ENCODE measurements at places on chromosomes 5 and 9.

DNA sequence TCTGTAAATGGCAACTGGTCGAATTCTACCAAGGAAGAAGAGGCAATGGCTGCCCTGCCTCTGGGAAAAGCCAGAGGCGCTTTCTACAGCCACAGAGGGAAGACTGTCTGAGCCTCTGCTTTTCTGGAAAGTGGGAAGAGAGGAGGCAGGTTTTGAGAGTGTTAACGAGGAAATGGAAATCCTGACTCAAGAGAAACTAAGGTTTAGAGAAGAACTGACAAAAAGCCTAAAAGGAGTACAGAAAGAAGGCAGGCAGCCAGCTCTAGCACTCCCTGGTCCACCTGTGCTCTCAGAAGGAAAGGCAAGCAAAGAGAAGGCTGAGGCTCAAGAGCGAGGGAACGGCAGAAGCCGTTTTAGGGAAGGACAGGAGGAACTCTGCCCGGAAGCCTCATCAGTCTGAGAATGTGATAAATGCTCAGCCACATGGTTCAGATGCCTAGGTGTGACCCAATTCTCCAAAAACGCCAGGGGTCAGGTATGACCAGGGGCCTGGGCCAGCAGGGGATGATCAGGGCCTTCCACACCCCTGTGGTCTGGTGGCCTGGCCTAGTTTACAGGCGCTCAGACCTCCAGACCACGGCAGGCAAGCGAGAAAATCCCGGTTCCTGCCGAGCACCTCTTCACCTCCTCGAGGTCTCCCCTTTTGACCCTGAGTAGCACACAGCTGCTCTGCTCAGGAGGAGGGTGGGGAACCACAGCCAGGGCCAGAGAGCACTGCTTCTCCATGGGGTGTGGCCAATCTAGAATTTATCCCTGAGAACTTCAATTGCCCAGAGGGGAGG is 79.9 kb upstream of the FBXW11 start:
- peaks cover 40% of the 10 kb centered on the region for H3K36me3 ChIP-seq
- peaks cover 3% of the 10 kb centered on the region for H3K27me3 ChIP-seq
- H3K27ac ChIP-seq, result no peak overlapping the region
- H3K4me3 ChIP-seq, result no peak overlapping the region
- DNase-seq, result no peak
- no peaks in the 10 kb centered on the region for H3K4me1 ChIP-seq

- no peak overlapping the region for H3K27ac ChIP-seq
- no peak overlapping the region for H3K4me3 ChIP-seq
- no peak for DNase-seq
- H3K27me3 ChIP-seq, result no peaks in the 10 kb centered on the region
Observed at GRCh38 chr9:119924736-119925135, 555.5 kb upstream of the BRINP1 start.

DNA sequence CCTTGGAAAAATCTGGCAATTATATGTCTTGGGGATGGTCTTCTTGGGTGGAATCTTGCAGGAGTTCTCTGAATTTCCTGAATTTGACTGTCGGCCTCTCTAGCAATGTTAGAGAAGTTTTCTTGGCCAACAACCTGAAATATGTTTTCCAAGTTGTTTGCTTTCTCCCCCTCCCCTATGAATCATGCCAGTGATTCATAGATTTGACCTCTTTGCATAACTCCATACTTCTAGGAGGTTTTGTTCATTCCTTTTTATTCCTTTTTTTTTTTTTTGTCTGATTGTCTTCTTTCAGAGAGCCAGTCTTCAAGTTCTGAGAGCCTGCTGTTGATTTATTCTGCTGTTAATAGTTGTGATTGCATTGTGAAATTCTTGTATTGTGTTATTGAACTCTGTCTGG is 56.7 kb upstream of the SLC44A1 start:
- no peaks in the 10 kb centered on the region for H3K36me3 ChIP-seq
- peak; percentile 62 for DNase-seq
- no peak overlapping the region for H3K27ac ChIP-seq
- no peaks in the 10 kb centered on the region for H3K27me3 ChIP-seq
- peaks cover 18% of the 10 kb centered on the region for H3K4me1 ChIP-seq

DNA sequence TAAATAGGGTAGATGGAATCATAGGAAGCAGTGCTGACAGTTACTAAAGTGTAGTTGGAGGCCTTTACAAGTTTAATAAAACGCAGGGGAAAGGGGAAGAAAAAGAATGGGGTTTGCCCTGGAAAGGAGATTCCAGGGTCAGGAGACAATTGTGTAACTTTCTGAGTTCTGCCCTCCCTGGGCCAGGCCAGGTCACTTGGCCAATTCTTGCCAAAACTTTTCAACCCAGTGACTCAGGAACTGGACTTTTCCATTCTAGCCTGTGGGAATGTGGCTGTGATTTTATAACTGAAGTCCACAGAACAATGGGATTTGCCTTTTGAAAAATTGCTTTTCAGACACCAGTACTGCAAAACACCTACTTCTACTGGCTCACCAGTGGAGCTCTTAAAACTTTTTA is 289.8 kb upstream of the ANKRD55 start:
- no peak overlapping the region for H3K4me3 ChIP-seq
- H3K27ac ChIP-seq, result no peak overlapping the region
- no peaks in the 10 kb centered on the region for H3K4me1 ChIP-seq
- H3K36me3 ChIP-seq, result no peaks in the 10 kb centered on the region
- DNase-seq, result no peak

DNA sequence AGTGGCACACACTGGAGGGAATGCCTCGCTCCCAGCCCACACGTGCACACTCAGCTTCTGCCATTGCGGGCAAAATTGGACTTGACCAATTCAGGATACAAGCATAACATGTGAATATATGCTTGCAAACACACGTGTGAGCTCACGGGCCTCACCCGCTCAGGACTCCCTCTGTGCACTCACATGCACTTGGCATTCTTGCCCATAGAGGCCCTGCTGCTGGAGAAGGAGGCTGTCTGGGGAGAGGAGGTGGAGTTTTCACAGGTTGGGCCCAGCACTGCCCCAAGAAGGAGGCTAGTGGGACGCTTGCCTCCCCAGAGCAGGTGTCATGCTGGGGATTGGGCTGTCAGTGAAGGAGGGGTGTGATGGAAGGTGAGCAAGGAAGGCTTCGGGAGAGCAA is 1.7 kb downstream of the MYMK start:
- H3K27ac ChIP-seq, result no peak overlapping the region
- H3K4me1 ChIP-seq, result no peaks in the 10 kb centered on the region
- H3K36me3 ChIP-seq, result no peaks in the 10 kb centered on the region
- H3K27me3 ChIP-seq, result peaks cover 60% of the 10 kb centered on the region
- no peak for DNase-seq

- H3K4me3 ChIP-seq, result no peak overlapping the region
- H3K27me3 ChIP-seq, result peaks cover 20% of the 10 kb centered on the region
- no peaks in the 10 kb centered on the region for H3K36me3 ChIP-seq
- H3K4me1 ChIP-seq, result no peaks in the 10 kb centered on the region
Observed at GRCh38 chr5:77620405-77620804, 18.1 kb downstream of the OTP start.

DNA sequence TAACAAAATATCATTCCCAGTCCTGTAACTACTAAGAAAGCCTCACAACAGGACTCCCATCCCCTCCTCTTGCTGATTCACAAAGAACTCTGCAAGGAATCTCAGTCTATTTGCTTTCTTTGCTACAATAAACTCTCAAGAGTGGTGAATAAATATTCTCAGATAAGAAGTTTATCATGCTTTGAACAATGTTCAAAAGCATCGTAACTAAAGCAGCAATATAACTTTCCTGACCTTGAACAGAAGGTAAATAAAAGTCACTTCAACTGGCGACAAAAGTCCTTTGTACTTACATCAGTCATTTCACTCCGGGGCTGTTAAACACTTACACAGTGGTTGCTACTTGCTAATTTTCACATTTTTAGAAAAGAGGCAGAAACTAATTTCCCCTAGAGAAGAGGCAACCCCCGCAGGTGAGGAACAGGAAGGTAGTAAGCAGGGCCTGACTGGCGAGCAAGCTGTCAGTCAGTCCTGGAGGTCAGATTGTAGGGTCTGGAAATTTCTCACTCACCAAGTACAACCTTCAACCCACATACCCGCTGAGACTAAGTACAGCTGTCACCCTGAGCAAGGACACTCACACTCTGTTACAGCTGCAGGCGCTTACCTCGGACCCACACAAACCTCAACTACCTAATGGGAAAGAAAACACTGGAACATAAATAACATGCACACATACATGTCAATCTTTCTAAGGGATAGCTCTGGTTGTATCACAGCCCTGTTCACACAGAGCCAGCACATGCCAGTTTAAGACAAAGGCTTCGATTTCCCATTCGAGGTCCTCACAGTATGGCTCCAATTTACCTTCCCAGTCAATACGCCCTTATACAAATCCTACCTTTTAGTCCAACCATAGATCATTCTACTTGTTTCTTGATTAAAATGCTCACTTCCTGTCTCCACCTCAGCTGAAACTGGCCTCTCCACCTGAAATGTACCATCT is 104.6 kb upstream of the RETREG1 start:
- DNase-seq, result no peak
- peaks cover 9% of the 10 kb centered on the region for H3K27me3 ChIP-seq
- H3K4me3 ChIP-seq, result peak overlapping the region; percentile 36
- H3K27ac ChIP-seq, result peak overlapping the region; percentile 35
- peaks cover 30% of the 10 kb centered on the region for H3K36me3 ChIP-seq

DNA sequence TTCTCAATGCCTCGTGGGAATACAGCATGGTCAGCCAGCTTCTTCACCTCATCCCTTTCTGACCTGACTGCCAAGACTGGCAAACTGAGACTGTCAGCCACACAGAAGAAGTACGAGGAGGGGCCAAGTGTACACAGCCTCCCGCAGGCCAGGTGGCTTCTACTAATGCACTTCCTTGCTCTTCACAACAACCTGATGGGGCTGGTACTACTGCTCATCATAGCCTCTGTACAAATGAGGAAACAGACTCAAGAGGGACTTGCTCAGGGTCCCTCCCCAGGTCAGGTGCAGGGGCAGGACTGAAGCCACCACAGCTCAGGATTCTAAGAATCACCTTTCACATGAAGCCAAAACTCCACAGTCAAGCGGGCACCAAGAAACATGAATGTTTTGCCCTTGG is 21.3 kb downstream of the NIPAL4 start:
- H3K27me3 ChIP-seq, result peaks cover 3% of the 10 kb centered on the region
- no peak for DNase-seq
- H3K27ac ChIP-seq, result peak overlapping the region; percentile 51

DNA sequence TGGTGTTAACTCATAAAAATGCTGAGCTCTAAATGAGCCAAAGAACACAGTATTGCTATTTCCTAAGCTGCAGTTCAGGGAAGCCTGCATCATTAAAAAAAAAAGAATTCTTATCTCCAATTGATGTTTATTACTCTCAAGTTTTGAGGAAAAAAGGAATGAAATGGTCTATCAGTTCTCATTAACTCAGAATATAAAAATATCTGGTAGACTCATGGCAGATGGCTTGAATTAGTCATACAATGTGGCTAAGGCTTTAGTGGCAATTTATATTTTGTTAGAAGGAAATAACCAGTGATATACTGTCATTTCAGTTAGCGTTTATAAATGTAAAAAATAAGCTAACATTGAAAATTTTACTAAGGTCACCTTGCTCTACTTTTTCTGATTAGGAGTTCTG is 1403.4 kb upstream of the C9orf72 start:
- H3K36me3 ChIP-seq, result no peaks in the 10 kb centered on the region
- no peak for DNase-seq
- no peaks in the 10 kb centered on the region for H3K27me3 ChIP-seq
- no peak overlapping the region for H3K27ac ChIP-seq
- H3K4me3 ChIP-seq, result no peak overlapping the region

DNA sequence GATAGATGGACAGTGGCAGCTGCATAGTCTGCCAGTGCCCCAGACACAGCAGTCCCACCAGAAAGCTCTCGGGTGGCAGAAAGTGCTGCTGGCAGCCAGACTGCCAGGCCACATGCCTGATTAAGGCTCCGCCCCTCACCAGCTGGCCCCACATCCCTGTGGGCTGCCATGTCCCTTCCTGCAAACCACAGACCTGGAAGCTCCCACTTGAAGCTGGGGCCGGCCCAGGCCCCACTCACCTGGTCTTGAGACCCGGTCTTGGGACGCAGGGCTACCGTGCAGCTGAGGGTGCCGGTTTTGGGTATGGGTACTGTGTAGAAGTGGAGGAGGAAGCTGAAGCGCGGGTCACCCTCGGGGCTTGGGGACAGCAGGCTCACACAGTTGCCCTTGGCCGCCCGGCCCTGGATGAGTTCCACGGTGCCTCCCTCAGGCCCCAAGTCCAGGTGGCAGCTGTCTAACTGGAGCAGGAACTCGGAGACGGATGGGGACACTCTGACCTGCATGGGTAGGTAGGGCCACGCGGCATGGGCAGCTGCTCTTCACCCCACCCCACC is 15.3 kb downstream of the FPGS start:
- peaks cover 19% of the 10 kb centered on the region for H3K27me3 ChIP-seq
- H3K4me3 ChIP-seq, result no peak overlapping the region
- no peak for DNase-seq
- peak overlapping the region; percentile 69 for H3K27ac ChIP-seq
- H3K36me3 ChIP-seq, result peaks cover 21% of the 10 kb centered on the region
- H3K4me1 ChIP-seq, result no peaks in the 10 kb centered on the region

DNA sequence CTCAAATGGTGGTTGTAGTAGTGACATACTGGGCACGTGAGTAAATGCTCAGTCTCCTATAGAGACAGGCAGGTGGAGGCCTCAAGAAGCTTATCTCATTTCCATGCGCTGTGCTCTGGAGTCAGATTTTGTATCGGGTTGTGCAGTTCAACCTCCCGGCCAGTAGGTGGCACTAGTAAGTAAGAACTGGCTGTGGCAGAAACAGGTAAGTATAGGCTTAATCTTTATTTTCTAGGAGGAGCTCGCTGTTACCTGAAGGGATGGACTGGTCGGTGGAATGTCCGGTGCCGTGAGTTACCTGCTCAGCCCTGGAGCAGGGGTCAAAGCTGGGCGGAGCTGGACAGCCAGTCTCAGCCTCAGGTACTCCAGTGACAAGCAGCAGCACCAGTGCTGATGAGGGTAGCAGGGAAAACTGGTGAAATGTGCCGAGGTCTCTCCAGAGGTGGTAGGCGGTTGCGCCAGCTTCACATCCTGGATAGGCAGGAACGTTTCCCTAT is 880.1 kb upstream of the SEMA6A start:
- no peak overlapping the region for H3K4me3 ChIP-seq
- H3K4me1 ChIP-seq, result peaks cover 8% of the 10 kb centered on the region
- DNase-seq, result no peak

All from HFFc6 (cell line).